ENCODE measurements at places on chromosomes 11 and 22.

DNA sequence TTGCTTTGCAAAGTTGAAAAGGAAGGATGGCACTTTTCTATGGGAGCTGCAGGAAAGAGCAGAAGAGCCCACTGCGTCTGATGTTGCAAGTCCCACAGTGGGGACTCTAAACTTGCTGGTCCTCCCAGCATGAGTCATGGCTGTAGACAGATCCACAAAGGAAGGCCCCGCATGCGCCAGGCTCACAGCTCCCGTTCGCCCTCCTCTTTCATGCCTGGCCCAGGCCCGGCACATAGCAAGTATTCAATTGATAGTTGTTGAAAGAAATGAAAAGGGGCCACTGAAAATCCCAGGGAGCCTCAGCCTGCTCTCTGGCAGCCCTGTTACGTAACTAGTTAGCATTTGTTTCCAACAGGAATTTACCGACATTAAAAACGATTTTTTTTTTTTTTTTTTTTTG lies 18.9 kb downstream of the AP1B1 start:
- no peak overlapping the region for H3K27ac ChIP-seq
- H3K4me3 ChIP-seq = no peak overlapping the region
- no peak for DNase-seq
- no peaks in the 10 kb centered on the region for H3K27me3 ChIP-seq

DNA sequence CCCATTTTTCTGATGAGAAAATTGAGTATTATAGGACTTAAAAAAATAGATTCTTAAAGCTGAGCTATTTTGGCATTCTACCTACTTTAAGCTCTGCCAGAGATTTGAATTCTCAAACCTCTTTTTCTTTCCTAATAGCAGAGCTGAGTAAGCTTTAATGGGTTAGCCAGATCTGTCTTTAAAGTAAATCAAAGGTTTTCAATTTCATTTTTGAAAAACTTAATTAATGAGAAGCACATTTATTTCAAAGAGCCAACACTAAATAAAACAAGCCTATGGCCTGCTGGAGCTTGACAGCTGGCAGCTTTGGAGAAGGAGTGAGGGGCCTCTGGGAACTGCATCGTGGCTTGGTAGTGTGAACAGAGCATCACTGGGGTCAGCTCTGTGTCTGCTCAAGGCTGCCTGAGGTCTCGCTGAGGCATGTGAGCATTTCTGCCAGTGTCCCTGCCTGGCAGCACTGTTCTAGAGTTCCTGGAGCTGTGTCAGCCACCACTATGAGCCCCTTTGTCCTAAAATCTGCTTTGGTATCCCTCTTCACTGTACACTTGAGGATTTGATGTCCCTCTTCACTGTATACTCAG lies 50.4 kb upstream of the PRSS23 start:
- no peaks in the 10 kb centered on the region for H3K27me3 ChIP-seq
- H3K4me3 ChIP-seq = no peak overlapping the region
- no peak for DNase-seq
- H3K36me3 ChIP-seq = no peaks in the 10 kb centered on the region

- no peak overlapping the region for H3K4me3 ChIP-seq
- H3K27me3 ChIP-seq = no peaks in the 10 kb centered on the region
- H3K4me1 ChIP-seq = no peaks in the 10 kb centered on the region
- H3K27ac ChIP-seq = no peak overlapping the region
- no peaks in the 10 kb centered on the region for H3K36me3 ChIP-seq
Measured at GRCh38 chr11:40226654-40227053, 1232.8 kb downstream of the LRRC4C start.

DNA sequence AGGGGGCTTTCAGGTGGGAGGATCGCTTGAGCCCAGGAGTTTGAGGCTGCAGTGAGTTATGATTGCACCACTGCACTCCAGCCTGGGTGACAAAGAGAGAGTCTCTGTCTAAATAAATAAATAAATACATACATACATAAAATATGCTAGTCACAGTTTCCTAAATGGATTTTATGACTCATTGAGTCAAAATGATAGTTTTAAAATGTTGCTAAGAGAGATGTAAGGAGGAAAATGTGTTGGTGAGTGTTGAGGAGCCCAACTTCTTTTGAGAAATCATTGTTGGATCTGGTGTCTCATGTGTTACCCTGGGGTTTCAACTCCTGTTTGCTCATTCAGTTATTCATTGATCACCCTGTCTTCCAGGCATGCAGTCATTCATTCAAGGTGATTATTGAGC lies 21.0 kb downstream of the PARVB start:
- no peak overlapping the region for H3K4me3 ChIP-seq
- H3K27ac ChIP-seq = no peak overlapping the region
- DNase-seq = no peak
- H3K4me1 ChIP-seq = no peaks in the 10 kb centered on the region

GRCh38 chr11:10096987-10097386 lies 197.0 kb downstream of the SBF2 start:
- H3K4me3 ChIP-seq = no peak overlapping the region
- H3K4me1 ChIP-seq = no peaks in the 10 kb centered on the region
- no peaks in the 10 kb centered on the region for H3K27me3 ChIP-seq
- no peak for DNase-seq

DNA sequence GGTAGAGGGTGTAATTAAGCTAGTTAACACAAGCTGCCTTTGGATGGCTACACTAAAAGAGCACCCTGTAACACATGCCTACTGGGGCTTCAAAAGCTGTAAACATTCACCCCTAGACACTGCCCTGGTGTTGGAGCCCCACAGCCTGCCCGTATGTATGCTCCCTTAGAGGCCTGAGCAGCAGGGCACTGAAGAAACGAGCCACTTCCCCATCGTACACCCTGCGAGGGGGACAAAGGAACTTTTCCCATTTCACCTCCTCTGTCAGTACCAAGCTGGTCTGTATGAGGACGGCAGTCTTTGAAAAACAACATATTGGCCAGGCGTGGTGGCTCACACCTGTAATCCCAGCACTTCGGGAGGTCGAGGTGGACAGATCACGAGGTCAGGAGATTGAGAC lies 77.0 kb downstream of the MAML2 start:
- H3K27me3 ChIP-seq = no peaks in the 10 kb centered on the region
- H3K36me3 ChIP-seq = no peaks in the 10 kb centered on the region
- H3K4me1 ChIP-seq = peaks cover 3% of the 10 kb centered on the region

- no peak overlapping the region for H3K27ac ChIP-seq
- H3K36me3 ChIP-seq = no peaks in the 10 kb centered on the region
- no peaks in the 10 kb centered on the region for H3K27me3 ChIP-seq
- peak overlapping the region; percentile 74 for H3K4me3 ChIP-seq
- H3K4me1 ChIP-seq = peaks cover 8% of the 10 kb centered on the region
- peak; percentile 65 for DNase-seq
Measured at GRCh38 chr22:28442711-28443525, 236.7 kb downstream of the TTC28 start.

DNA sequence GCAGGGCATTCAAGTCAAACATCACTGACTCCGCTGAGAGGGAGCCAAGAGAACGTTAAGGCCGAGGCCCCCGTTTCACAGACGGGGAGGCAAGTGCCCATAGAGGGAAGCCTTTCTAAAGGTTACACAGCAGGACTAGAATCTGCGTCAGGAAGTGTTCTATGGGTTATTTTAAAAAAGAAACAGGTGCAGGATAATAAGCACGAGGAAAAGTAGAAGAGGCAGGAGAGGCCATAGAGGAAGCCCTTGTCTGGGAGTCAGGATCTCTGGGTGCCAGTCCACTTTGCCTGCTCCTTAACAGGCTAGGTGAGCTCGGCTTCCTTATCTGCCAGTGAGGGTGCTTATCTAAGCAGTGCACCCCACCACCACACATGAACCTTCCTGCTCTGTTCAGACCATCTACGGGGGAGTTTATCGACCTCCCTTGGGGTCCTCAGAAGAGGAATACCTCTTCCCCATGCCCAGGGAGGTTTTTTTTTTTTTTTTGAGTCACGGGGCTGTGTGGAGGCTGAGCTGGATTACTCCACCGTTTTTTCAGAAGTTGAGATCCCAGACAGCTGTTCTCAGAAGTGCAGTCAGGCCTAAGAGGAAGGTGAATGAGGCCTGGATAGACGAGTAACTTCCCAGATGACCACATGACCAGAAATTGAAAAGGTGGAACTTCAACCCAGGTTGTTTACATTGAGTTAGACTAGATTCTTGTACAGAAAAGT lies 1.2 kb upstream of the FCHSD2 start:
- DNase-seq = peak; percentile 82
- H3K27ac ChIP-seq = peak overlapping the region; percentile 90
- no peaks in the 10 kb centered on the region for H3K27me3 ChIP-seq
- H3K4me3 ChIP-seq = peak overlapping the region; percentile 97
- H3K36me3 ChIP-seq = no peaks in the 10 kb centered on the region

GRCh38 chr11:64084951-64085710 lies 49.4 kb downstream of the FLRT1 start:
- peaks cover 24% of the 10 kb centered on the region for H3K4me1 ChIP-seq

- no peak for DNase-seq
- H3K27me3 ChIP-seq = no peaks in the 10 kb centered on the region
- H3K27ac ChIP-seq = no peak overlapping the region
- no peaks in the 10 kb centered on the region for H3K4me1 ChIP-seq
Measured at GRCh38 chr11:86773513-86774252, 26.7 kb upstream of the PRSS23 start.

GRCh38 chr11:36407356-36407755 lies 102.7 kb downstream of the TRAF6 start:
- DNase-seq = no peak
- H3K4me1 ChIP-seq = peaks cover 91% of the 10 kb centered on the region
- peaks cover 75% of the 10 kb centered on the region for H3K36me3 ChIP-seq
- no peaks in the 10 kb centered on the region for H3K27me3 ChIP-seq

DNA sequence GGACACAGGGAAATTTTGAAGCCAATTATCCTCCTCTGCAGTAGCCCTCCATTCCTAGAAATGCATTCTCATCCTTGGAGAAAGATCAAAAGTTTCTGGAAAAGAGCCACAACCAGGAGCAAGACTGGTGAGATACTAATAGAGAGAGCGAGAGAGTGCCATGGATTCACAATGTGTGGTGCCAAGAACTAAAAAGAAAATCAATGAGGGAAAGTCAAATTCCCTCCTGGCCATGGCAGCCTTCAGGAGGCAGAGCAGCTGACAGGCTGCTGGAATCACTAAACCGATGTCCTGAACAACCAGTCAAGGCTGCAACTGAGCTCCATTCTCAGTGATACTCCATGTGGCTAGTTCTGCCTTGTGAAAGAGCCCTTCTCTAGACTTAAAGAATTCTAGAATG lies 561.0 kb downstream of the SOX6 start:
- H3K4me1 ChIP-seq = peaks cover 7% of the 10 kb centered on the region
- no peaks in the 10 kb centered on the region for H3K27me3 ChIP-seq
- H3K4me3 ChIP-seq = no peak overlapping the region
- no peak overlapping the region for H3K27ac ChIP-seq
- DNase-seq = no peak
- H3K36me3 ChIP-seq = no peaks in the 10 kb centered on the region

GRCh38 chr11:40030867-40031266 lies 1428.6 kb downstream of the LRRC4C start:
- H3K4me3 ChIP-seq = no peak overlapping the region
- DNase-seq = no peak
- no peaks in the 10 kb centered on the region for H3K4me1 ChIP-seq
- H3K27ac ChIP-seq = no peak overlapping the region
- H3K36me3 ChIP-seq = no peaks in the 10 kb centered on the region

GRCh38 chr11:3166268-3167142 lies 1.4 kb upstream of the OSBPL5 start:
- H3K27me3 ChIP-seq = no peaks in the 10 kb centered on the region
- H3K4me1 ChIP-seq = peaks cover 41% of the 10 kb centered on the region
- H3K27ac ChIP-seq = no peak overlapping the region
- no peak for DNase-seq
- no peaks in the 10 kb centered on the region for H3K36me3 ChIP-seq

- H3K4me1 ChIP-seq = peaks cover 9% of the 10 kb centered on the region
- H3K27me3 ChIP-seq = peaks cover 21% of the 10 kb centered on the region
- no peak overlapping the region for H3K27ac ChIP-seq
Measured at GRCh38 chr22:45285263-45286058, 712 bp downstream of the UPK3A start.

DNA sequence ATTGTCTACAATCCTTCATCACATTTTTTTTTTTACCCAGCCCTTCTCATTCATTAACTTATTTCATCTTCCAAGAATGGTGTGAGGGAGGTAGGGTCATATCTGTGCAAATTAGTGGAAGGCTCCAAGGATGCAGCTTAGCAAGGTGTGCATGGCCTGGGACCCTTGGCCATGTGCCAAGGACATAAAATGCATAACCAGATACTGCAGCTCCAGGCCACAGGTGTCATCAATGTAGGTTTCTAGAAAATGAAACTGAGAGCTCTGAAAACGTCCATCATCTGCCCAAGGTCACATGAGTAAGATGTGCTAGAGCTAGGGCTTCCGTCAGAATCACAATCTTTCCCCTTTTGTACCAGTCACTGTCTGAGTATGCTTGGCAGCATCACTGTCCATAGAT lies 29.8 kb downstream of the ANKK1 start:
- H3K27ac ChIP-seq = no peak overlapping the region
- H3K4me1 ChIP-seq = no peaks in the 10 kb centered on the region
- no peak for DNase-seq
- H3K36me3 ChIP-seq = no peaks in the 10 kb centered on the region
- no peak overlapping the region for H3K4me3 ChIP-seq

DNA sequence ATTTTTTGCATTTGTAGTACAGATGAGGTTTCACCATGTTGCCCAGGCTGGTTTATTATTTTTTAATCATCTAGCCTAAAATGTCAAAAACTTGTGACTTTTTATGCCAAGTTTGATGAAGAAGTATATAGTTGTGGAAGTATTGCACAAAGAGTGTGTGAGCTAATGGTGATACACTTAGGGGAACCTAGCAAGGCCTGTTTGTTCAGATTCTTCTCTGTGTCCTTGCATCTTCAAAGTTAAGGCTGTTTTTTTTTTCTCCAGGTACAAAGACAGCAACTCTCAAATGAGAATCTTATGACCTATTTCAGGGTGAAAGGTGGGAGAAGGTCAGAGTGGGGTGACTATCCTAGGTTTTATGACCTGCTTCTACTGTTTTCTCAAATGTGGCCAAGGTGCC lies 7.3 kb downstream of the SLCO2B1 start:
- H3K36me3 ChIP-seq = no peaks in the 10 kb centered on the region
- no peak for DNase-seq
- no peaks in the 10 kb centered on the region for H3K4me1 ChIP-seq
- H3K27me3 ChIP-seq = no peaks in the 10 kb centered on the region

DNA sequence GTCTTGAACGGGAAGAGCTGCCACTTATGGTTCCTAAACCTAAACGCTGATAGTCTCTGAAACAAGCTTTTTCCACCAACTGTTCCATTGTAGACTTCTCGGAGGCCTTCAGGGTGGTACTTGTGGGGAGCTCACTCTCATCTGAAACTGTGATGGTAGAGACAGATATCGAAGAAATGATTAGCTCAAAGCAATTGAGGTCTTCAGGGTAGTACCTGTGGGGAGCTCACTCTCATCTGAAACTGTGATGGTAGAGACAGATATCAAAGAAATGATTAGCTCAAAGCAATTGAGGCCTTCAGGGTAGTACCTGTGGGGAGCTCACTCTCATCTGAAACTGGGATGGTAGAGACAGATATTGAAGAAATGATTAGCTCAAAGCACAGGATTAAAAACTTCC lies 175.7 kb downstream of the SWAP70 start:
- H3K4me1 ChIP-seq = no peaks in the 10 kb centered on the region
- no peaks in the 10 kb centered on the region for H3K27me3 ChIP-seq
- peaks cover 13% of the 10 kb centered on the region for H3K36me3 ChIP-seq
- no peak overlapping the region for H3K27ac ChIP-seq
- DNase-seq = no peak

- H3K27ac ChIP-seq = peak overlapping the region; percentile 76
- peak overlapping the region; percentile 78 for H3K4me3 ChIP-seq
- H3K27me3 ChIP-seq = peaks cover 9% of the 10 kb centered on the region
- H3K36me3 ChIP-seq = peaks cover 37% of the 10 kb centered on the region
- no peak for DNase-seq
Measured at GRCh38 chr22:50524676-50525103, 708 bp downstream of the SCO2 start.

GRCh38 chr11:109729761-109730160 lies 307.8 kb downstream of the C11orf87 start:
- no peak overlapping the region for H3K27ac ChIP-seq
- no peaks in the 10 kb centered on the region for H3K4me1 ChIP-seq
- no peak for DNase-seq
- H3K36me3 ChIP-seq = no peaks in the 10 kb centered on the region
- no peak overlapping the region for H3K4me3 ChIP-seq
- no peaks in the 10 kb centered on the region for H3K27me3 ChIP-seq

Data from common myeloid progenitor, CD34-positive (primary cell).